ENCODE measurements at places on chromosomes 5 and 9.

DNA sequence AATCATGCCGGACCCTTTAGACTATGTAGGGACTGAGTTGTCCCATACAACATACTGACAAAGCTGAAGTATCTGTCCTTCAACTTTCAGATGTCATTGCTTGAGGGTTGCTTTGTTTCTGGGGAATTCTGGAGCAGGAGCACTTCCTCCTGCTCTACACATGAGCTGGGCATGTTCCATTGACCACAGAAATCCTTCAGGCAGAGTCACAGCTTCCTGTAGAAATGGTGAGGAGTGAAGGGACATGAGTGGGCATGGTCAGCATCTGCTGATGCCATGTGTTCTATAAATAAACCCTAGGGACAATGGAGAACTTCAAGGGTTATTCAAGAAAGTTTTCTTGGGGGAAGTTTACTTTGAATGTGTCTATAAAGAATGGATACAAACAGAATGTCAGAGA lies 296.6 kb upstream of the FBXL7 start:
- no peak overlapping the region for H3K4me3 ChIP-seq
- DNase-seq, result no peak
- no peaks in the 10 kb centered on the region for H3K36me3 ChIP-seq
- H3K4me1 ChIP-seq, result no peaks in the 10 kb centered on the region
- H3K27me3 ChIP-seq, result no peaks in the 10 kb centered on the region

DNA sequence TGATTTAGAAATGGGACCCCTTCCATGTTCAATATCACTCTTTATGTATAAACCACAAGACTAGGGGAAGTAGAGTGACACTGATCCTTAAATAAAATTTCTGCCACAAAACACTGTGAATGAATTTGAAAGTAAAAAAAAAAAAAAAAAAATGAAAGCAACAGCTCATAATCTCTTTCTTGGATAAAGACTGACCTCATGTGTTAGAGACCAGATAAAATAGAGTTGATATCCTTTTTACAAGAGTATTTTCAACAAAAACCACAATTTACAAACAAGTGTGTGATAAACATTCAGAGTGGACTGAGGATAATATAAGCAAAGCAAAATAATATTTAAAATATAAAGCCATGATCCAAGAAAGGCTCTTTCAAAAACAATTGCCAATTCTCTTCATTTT lies 180.2 kb downstream of the FBXL17 start:
- H3K4me1 ChIP-seq, result peaks cover 12% of the 10 kb centered on the region
- H3K27me3 ChIP-seq, result no peaks in the 10 kb centered on the region
- H3K27ac ChIP-seq, result no peak overlapping the region
- no peak for DNase-seq
- H3K4me3 ChIP-seq, result no peak overlapping the region

- peaks cover 81% of the 10 kb centered on the region for H3K27me3 ChIP-seq
- peaks cover 44% of the 10 kb centered on the region for H3K4me1 ChIP-seq
- no peak overlapping the region for H3K4me3 ChIP-seq
- no peaks in the 10 kb centered on the region for H3K36me3 ChIP-seq
- H3K27ac ChIP-seq, result no peak overlapping the region
- no peak for DNase-seq
These were observed 4.6 kb downstream of the FOXD1 start for GRCh38 chr5:73443829-73444498.

- no peak overlapping the region for H3K27ac ChIP-seq
- no peaks in the 10 kb centered on the region for H3K36me3 ChIP-seq
- H3K4me1 ChIP-seq, result peaks cover 18% of the 10 kb centered on the region
- H3K27me3 ChIP-seq, result no peaks in the 10 kb centered on the region
These were observed 11.6 kb downstream of the ANKH start for GRCh38 chr5:14859980-14860379.

DNA sequence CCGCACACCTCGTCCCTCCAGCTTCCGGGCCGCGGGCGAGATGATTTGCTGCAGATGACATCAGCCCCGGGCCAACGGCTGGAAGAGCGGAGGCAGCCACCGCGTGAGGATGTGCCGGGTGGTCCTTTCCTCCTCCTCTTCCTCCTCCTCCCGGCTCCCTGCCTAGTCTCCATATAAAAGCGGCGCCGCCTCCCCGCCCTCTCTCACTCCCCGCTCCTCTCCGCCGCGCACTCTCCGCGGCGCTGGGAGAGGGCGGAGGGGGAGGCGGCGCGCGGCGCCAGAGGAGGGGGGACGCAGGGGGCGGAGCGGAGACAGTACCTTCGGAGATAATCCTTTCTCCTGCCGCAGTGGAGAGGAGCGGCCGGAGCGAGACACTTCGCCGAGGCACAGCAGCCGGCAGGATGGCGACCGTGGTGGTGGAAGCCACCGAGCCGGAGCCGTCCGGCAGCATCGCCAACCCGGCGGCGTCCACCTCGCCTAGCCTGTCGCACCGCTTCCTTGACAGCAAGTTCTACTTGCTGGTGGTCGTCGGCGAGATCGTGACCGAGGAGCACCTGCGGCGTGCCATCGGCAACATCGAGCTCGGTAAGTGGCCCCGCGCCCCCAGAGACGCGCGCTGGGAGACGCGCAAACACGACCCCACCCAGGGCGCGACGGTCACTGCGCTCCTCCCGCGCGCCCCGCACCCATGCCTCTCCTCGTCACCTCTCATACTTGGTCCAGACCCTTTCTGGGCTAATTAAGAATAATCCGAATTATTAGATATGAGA lies at the start of gene MAP1B:
Gene MAP1B (plus strand): TSS at position 345 of the 770 bp plus-strand sequence. CDS start 57 bp downstream, at position 402.
- DNase-seq, result no peak
- H3K4me3 ChIP-seq, result peak within 1 kb of the TSS; percentile 89
- peak within 1 kb of the TSS; percentile 90 for H3K27ac ChIP-seq
- H3K4me1 ChIP-seq, result peaks cover 40% of the 10 kb centered on the region
